ENCODE measurements at places on chromosomes 2 and 18.
A peak's percentile ranks its signal among the peaks of the same experiment; 100 is the strongest.

- no peak for DNase-seq
Observed at GRCh38 chr2:105617631-105618350, 126.9 kb upstream of the NCK2 start.

- no peak for DNase-seq
Observed at GRCh38 chr2:17000184-17000482, 334.5 kb upstream of the CYRIA start.

- DNase-seq: peak; percentile 95
Observed at GRCh38 chr2:170886386-170886785, 42.7 kb upstream of the GORASP2 start.

- no peak for DNase-seq
Observed at GRCh38 chr2:186721956-186722355, 28.1 kb downstream of the FAM171B start.

GRCh38 chr18:33495278-33495677 is 54.8 kb upstream of the CCDC178 start:
- peak; percentile 1 for DNase-seq

GRCh38 chr18:53944721-53945120 is 279.7 kb downstream of the MBD2 start:
- no peak for DNase-seq

DNA sequence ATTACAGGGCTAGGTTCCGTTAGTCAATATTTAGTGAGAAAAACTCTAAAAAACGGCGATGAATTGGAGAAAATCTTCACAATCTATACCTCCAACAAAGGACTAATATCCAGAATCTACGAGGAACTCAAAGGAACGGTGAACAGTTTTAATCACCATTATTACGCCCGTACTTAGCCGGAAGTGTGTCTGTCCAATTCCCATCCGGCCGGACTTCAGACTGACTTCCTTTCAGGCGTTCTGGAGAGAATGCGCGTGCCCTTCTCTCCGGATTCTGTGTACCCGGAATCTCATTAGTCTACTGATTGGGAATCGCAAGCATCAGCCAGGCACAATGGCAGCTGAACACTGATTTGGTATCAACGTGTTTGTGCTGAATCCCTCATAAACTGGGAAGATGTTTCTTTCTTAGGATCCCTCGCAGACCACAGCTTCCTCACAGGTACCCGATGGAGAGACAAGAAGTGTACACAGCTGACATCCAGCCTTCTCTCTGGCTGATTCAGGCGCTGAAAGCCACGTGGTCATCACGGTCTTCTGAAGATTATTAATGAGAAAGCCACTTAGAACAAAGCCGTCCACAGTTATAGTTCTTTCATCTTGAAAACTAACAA is 239.9 kb downstream of the ZNF516 start:
- no peak for DNase-seq

DNA sequence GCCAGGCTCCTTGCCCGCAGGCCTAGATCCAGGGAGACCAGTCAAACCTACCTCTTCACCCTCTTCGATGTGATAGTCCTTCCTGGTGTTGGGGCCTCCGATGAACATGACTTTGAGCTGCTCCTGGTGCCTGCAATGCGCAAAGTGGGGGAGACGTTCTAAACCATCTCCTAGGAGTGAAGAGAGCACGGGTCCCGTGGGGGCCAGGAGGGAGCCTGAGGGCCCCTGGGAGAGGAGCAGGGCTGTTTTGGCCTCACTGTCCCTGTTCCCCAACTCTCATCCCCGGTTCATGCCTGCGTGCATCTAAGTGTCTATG is 3.9 kb downstream of the HAAO start:
- no peak for DNase-seq

- DNase-seq: no peak
Observed at GRCh38 chr2:44121899-44122298, 46.8 kb upstream of the PPM1B start.

DNA sequence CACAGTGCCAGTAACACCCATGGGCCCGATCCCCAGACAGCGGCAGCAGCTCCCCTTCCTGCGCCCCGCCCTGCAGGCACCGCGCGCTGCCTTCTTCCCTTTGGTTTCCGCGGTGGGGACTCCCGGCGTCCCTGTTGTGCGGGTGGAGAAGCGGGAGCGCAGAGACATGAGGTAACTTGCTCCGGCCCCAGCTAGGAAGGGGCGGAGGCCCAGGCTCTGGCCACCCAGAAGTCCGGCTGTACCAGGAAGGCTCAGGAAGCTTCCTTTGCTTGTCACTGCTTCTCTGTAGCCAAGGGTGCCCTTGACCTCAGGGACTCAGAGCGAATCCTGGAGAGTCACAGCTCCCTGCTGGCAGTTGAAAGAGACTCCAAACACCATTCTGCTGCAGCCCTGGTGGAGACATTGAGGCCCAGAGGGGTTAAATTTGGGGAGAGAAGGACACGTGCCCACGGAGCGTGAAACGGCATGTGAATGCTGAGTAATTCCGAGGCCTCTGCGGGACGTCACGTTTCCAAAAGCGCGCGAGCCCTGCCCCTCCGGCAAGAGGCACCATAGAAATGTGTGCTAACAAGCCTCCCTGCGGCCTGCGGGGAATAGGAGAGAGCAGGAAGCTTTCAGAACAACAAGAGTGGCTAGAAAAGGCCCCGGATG is 6.7 kb upstream of the ADCY3 start:
- peak; percentile 61 for DNase-seq

DNA sequence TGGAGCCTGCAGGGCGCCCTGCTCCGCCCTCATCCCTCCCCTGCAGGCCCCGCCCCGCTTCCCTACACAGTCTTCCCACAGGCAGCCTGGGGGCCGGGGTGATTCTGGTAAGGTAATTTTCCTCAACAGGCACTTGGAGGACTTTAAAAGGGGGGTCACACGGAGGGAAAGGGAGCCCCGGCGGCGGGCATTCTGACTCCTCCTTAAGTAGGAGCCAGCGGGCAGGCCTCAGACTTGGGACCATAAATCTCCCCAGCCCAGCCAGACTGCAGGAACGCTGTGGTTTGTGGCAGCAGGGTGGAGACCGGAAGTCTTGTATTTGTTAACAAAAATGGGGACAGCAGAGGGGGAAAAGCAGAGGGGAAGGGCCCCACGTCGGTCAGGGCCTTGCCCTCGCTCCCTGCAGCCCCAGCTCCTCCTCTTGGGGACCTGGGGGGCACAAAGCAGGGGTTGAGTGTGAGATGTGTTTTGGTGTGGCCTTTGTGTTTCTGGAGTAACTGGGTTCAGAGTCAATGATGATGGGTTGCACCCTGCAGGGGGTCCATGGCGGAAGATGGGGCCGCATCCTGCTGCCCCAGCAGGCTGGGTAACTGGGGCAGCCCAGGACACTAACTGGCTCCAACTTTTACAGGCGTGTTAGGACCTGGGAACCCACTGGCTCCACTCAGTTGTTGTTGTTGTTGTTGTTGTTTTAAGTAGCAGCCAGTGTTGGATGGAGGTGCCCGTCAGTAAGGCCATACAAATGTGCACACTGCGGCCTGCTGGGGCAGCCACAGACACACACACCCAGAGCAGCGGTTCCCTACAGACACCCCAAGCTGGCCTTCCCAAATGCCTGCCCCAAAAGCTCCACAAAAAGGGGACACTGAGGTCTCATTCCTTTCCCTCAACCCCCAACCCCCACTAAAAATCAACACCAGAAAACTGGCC is 27.7 kb downstream of the SMAD7 start:
- DNase-seq: peak; percentile 96

DNA sequence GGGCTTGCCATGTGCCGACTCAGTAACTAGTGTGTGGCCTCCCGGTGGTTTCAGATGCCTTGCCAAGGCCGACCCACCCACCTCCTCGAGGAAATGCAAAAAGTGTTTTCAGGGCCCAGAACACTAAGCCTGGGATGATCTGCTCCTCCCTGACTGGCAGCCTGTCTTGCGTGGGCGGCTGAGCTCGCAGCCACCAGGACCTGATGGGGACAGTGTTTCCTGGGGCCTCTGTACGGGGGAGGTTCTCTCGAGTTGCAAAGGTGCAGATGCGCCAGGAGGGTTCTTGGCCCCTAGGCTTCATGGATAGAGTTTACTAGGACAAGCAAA is 85.2 kb downstream of the GLI2 start:
- peak; percentile 81 for DNase-seq

GRCh38 chr2:188984680-188985079 is 10.5 kb downstream of the COL3A1 start:
- peak; percentile 95 for DNase-seq

DNA sequence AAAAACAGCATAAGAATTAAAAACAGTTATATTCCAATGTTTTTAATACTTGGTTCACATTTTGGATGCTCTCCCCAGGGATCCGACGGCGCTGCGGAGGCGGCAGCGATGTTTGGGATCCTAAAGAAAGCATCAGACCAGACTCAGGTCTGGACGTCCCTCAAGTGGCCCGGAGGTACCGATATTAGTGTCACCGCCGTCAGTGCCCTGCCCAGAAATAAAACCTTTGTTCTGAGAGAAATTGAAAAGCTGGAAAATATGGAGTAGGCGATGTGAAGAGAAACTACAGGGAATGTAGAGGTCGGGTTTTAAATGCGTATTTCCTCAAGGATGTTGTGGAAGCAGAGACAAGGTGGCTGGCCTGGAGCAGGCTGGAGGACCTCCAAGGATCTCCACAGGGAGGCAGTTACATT is 683 bp upstream of the TBC1D8 start:
- no peak for DNase-seq

GRCh38 chr2:128411431-128411830 is 92.8 kb upstream of the HS6ST1 start:
- no peak for DNase-seq

GRCh38 chr18:58772161-58772560 is 92.5 kb upstream of the ZNF532 start:
- no peak for DNase-seq
